AG10803 (cell line): ENCODE measurements at places on chromosomes 6 and 20.
A peak's percentile ranks its signal among the peaks of the same experiment; 100 is the strongest.

- DNase-seq, result no peak
Observed at GRCh38 chr20:507006-507758, 36.4 kb downstream of the CSNK2A1 start.

DNA sequence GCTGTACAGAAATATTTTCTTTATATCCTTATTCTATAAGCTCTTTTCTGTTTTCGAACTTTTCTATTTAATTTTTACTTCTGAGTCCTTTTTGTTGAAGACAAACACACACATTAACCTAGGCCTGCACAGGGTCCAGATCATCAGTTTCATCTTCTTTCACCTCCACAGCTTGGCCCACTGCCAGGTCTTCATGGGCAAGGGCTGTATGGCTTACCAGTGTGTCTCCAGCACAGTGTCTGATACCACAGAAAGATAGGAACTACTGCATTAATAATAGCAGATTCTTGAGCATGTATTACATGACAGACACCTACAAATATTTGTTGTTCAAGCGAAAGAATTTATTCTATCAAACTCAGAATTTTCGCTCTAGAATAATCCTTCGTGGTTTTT lies 24.4 kb downstream of the QKI start:
- no peak for DNase-seq

GRCh38 chr20:30816182-30816645 lies 441.2 kb upstream of the DEFB115 start:
- DNase-seq, result peak; percentile 27

DNA sequence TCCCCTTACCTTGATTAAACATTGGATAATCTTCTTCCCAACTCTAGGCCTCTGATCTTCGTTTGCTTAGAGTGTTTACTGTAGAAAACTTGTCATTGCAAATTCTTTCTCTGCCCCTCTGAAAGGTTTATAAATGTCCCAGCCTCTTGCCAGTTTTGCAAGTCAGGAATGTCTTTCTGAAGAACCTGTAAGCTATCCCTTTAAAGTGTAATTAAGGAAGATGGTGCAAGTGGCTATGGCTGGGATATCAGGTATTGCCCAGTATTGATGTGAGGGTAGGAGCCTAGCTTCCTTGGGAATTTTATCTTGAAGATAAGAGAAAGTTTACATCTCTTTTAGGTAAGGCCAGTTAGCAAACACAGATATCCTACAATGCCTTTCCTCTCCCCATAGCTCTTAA lies 211.0 kb upstream of the RIMS1 start:
- DNase-seq, result no peak

GRCh38 chr6:70886661-70887060 lies 70.2 kb downstream of the B3GAT2 start:
- DNase-seq, result no peak

DNA sequence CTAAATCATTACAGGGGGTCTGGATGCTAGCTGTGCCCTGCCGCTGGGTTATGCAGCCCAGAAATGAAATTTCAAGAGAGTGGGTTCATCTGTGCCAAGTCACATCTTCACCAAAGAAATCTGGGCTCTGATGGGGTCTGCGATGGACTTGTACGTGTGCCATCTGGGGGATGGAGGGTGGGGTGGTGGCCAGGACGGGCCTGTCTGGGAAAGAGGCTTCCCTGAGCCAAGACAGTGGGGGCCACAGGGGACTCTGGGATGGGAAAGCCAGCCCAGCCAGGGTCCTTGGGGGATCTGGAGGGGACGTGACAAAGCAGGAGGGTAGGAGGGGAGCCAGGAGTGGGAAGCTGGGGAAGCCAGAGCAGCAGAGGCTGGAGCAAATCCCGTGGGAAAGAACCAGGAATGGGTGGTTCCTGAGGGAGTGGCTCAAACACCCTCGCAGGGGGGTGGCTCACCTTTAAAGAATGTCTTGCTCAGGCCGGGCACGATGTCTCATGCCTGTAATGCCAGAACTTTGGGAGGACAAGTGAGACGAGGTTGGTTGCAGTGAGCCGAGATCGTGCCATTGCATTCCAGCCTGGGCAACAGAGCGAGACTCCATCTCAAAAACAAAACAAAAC lies 36.3 kb upstream of the SULF2 start:
- DNase-seq, result peak; percentile 4

DNA sequence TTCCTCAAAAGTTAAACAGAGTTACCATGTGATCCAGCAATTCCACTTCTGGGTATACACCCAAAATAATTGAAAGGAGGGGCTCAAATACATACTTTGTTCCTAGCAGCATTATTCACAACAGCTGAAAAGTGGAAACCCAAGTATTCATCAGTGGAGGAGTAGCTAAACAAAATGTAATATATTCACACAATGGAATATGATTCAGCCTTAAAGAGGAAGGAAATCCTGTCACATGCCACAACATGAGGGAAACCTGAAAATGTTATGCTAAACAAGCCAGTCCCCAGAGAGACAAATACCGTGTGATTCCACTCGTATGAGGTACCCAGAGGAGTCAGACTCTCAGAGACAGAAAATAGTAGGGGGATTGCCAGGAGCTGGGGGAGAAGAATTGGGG lies 44.5 kb downstream of the PXDC1 start:
- no peak for DNase-seq

DNA sequence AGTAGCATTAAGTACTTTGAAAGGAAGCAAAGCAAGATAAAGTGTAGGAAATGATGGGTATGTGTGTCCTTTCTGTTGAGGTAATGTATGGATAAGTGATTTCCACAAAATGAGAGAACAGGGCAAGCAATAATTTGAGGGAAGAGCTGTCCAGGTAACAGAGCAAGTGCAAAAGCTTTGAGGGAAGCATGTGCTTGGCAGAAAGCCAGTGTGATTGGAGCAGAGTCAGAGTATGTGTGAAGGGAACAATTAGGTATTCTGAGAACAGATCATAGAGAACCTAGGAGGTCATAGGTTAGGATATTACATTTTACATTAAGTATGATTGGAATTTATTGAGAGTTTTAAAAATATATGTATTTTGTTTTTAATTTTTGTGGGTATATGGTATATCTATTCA lies 30.2 kb upstream of the MAN1A1 start:
- DNase-seq, result no peak

GRCh38 chr20:62134735-62135231 lies 8.4 kb downstream of the PSMA7 start:
- peak; percentile 33 for DNase-seq

DNA sequence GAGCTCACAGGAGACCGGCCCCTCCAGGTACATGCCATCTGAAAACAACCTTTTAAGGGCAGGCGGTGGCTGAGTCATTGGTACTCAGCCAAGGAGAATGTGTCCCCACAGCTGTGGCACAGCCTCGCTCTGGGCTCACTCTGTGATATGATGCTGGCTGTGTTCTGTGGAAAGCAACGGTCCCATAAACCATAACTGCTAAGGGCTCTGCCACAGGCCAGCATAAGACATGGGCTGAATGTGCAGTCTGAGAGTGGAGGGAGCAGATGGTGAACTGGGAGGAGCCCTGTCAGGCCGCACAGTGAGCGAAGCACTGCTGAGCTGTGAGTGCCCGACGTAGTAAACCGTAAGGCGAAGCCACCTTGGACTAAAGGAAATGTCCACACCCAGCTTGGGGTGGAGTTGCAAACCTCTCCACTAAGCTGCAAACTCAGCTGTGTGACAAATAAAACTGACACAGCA lies 375.8 kb downstream of the THBS2 start:
- no peak for DNase-seq

- DNase-seq, result no peak
Observed at GRCh38 chr6:63635215-63635587, 401 bp upstream of the PHF3 start.

DNA sequence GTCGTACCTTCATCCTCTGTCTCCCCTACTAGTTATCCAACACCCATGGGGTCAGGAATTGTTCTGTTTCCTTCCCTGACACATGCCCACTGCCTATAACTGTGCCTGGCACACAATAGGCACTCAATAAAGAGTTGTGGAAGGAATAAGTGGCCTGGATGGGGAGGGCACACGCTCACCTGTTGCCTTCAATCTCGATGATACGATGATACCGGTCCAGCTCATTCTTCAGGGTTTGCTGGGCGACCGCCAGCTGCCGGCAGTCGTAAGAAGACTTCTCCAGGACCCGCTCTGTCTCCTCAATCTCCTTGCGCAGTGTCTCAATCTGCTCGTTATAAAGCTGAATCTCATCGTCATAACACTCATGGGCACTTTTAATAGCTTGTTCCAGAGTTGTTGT lies 32.5 kb downstream of the BFSP1 start:
- DNase-seq, result no peak

GRCh38 chr6:72976484-72976883 lies 248.8 kb downstream of the KHDC1L start:
- peak; percentile 36 for DNase-seq

- DNase-seq, result no peak
Observed at GRCh38 chr20:41413169-41413568, 46.6 kb upstream of the EMILIN3 start.

DNA sequence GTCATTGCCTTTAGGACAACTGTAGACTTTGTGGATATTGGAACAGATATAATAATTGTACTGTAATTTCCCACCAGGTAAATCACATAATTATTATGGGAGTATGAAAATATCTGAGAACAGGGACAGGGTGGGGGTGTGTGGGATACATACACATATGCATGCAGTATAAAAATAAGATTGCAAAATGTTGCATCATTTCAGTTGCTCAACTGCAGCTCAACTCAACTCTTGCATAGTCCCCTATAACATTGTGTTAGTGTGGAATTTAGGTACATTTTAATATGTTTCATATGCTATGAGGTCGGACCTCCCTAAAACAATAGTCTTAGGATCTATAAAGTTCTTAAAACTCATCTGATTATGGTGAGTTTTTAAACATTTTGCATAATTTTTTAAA lies 275.0 kb upstream of the FLRT3 start:
- peak; percentile 53 for DNase-seq
